Stimulated activated CD4-positive, alpha-beta T cell treated with anti-CD3 and anti-CD28 coated beads, Interleukin-4, amount 100 ng/mL, for 24 hours (primary cell): ENCODE measurements at places on chromosomes 7 and 10.
A peak's percentile ranks its signal among the peaks of the same experiment; 100 is the strongest.

DNA sequence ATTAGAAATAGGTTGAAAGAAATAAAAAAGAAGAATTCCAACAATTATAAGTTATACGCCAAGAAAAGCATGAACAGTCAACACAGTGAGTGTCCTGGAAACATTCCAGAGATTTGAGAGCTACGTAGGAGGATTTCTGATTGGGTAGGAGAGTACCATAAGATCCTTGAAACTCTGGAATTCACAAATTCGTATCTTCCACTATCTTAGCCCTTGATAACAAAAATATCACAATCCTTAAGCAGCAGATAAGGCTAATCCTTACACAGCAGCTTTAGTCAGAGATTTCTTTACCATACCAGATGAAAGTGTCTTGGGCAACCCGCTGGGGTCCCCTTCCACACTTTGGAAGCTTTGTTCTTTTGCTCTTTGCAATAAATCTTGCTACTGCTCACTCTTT, 8.2 kb downstream of the TPK1 start:
- DNase-seq, result no peak

GRCh38 chr7:130486114-130486953, 5.6 kb upstream of the MEST start:
- DNase-seq, result peak; percentile 57

GRCh38 chr7:128829391-128830166, 627 bp upstream of the FLNC start:
- no peak for DNase-seq

DNA sequence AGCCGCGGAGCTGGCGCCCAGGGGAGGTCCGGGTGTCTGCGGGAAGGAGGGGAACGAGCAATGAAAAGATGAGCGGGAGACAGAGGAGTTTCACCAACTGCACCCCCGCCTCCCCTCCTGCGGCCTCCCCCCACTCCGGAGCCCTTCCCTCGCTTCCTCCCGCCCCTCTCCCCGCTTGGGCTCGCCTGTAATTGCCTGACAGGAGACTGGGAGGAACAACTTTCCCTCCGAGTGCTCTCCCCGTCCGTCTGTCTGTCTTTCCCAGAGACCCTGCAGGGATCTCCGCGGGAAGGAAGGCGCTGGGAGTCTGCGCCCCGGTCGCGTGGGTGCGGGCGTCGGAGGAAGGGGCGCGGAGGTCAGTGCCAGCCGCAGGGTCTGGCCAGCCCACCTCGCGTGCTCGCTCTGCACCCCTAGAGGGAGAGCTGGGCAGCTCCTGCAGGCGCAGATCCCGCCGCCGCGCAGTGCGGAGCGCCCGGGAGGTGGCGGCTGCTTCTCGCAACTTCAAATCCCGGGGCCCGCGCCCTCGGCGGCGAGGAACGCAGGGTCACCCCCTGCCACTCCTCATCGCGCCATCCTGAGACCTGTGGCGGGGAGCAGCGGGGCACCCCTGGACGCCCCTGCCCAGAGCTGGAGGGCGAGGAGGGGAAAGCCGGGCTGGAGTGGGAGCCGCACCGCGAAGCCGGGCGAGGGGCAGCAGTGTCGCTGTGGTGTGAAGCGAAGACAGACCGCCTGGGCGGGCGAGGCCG, 511 bp upstream of the NRP1 start:
- DNase-seq, result peak; percentile 37

GRCh38 chr10:120205368-120206018, 251.5 kb upstream of the PLPP4 start:
- no peak for DNase-seq

- no peak for DNase-seq
These were observed 45.0 kb upstream of the DIP2C start for GRCh38 chr10:734481-734880.

DNA sequence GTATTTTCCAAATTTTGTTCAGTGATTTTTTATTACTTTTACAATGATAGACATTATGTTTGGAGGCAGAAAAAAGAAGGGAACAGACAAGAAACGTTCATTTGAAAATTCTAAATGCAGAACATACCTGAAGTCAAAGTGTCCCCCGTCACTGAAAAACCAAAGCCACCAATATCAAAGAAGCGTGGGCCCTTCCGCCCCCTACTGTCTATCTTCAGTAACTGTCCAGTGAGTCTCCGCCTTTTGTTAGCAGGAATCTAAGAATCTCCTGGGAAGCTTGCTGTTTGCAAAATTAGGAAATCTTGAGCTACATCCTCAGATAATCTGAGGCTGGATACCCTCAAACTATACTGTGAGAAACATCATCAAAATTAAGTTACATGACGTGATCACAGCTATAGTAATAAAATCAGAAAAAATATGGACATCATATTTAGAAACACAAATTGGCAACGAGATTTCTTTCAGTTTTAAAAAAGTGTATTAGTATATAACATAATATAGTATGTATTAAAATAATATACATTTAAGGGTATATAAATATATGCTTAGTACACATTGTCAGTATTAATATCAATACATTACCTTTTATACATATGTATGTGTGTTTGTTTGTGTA, 169.3 kb upstream of the AKR1E2 start:
- DNase-seq, result peak; percentile 56

GRCh38 chr10:3402187-3402751, 229.7 kb upstream of the PITRM1 start:
- no peak for DNase-seq

- no peak for DNase-seq
These were observed 13.7 kb downstream of the TLL2 start for GRCh38 chr10:96500050-96500449.

DNA sequence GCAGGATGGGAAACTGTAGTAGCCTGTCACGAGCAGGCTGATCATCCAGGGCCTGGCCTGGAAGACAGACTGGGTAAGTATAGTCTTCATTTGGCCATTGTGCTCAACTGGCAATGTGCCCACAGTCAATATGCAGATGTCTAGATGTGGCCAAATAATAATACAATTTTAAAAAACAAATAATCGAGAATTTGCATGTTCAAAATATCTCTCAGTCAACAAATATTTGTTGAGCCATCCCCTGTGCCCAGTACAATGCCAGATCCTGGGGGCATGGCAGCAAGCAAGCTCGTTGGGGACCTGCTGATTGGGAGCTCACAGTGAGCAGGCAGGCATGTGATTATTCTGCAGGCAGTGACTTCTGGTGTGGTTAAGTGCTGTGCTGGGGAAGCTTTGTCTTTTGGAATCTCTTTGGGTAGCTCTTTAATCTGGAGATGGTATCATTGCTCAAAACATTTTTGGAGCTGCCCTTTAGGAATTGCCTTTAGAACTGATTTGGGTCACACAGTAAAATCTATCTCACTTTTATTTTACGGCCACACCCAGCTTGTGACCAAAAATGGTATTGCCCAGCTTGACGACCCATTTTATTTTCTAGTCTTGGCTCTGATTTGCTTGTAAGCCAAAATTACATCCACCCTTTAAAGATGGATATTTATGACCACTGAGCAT, 92.2 kb downstream of the PLCE1 start:
- DNase-seq, result no peak

DNA sequence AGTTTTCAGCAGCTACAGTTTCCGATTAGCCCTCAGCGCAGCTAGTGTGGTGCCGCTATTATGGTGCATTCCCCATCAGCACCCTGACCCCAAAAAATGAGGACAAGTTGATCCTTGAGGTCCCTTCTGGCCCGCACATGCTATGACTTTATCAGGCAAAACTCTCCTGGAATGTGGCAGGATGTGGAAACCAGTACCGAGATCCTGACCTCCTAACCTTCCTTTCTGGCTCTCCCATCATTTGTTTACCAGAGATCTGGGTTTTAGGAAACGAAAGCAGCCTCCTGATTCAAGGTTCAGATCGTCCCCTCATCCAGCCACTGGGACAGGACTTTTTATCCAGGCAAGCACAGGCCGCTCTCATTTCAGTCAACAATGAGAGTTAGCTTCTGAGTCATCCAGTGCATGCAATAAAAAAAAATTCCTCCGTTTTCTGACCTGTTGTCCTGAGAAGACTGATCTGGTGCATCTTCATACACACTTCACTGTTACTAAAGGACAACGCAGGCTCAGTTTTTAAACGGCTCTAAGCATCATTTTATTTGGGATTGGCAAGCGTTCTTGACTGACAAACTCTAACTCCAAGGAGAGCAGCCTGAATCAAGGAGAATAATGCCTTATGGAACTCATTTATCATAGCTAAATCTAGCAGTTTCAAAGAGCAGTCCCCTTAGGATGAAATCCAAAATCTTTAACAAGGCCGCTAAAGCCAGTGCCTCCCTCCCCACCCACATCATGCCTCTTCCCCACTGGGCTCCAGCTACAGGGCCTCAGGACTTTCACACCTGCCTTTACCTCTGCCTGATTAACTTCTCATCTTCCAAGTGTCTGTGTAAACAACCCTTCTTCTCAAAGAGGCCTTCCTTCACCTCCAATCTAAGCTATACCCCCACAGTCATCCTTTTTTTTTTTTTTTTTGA, 17.1 kb downstream of the PDLIM1 start:
- DNase-seq, result no peak

DNA sequence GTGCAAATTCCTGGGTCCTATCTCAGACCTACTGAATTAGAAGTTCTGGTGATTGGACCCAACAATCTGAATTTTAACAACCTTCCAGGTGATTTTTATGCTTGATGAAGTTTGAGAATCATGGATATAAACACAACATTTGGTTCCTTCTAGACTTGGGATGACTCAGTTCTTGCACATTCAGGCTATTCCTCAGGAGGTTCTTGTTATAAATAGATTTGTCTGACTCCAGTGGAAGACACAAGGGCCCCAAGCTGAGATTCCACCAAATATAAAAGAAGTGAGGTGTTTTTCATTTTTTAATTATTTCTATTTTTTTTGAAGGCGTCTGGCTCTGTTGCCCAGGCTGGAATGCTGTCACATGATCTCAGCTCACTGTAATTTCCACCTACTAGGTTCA, 9.4 kb upstream of the TAS2R16 start:
- DNase-seq, result no peak

DNA sequence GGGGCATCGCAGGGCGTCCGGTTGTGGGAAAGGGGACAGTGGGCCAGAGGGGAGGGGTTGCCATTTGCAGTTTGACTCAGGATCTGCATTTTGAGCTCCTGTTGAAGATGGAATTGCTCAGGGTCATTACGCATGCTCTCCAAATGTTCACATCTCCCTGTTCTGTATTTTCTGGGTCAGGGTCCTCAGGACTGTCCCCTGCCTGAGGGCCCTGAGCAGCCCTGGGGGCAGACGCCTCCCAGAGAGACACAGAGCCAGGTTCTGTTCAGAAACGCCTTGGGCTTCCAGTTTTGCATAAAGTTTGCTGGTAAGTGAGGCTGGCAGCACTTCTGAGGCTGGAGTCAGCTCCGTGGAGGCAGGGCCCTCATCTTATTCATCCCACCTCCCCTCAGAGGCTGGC, 34.1 kb upstream of the NUB1 start:
- no peak for DNase-seq

DNA sequence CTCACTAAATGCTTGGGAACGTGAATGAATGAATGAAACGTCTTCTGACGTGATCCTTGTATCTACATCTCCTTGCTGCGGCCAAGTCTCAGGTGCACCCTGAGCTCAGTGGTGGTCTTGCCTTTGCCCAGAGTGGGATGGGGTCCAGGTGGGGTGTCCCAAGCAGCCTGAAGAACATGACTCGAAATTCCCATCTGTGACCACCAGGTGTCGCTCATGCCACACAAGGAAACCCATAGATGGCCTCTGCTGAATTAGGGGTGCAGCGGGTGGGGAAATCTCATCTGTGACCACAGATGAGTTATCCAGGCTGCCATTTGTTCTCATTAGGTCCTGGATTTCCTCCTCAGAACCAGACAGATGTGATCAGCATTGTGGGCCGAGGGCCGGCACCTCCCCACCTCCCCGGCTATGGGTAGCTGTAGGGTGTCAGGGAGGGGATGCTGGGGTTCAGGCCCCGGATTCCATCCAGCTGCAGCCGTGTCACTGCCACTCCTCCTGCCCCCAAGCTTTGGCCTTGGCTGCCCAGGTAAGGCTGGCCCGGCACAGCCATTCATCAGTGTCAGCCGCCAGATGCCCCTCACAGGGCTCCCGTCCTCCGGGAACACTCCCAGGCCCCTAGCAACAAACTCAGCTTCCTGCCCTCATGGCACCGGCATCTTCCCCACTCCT, 21.0 kb upstream of the GNA12 start:
- DNase-seq, result peak; percentile 81

DNA sequence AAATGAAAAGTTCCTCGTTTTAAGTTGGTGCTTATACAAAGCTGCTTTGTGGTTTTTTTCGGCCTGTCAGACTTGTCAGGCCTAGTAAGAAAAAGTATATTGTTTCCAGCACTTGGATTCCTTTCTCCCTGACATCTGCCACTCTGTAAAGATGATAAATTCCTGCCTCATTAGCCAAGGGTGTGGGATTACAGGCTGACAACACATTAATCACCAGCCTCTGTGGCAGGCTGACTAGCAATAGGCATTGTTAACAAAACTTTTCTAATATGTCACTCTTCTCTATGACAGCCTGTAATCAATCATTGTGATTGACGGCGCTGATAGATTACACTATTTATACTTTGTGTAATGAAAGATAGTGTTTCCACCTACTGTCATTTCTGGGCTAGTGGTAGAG, 682.5 kb downstream of the LRMDA start:
- no peak for DNase-seq

DNA sequence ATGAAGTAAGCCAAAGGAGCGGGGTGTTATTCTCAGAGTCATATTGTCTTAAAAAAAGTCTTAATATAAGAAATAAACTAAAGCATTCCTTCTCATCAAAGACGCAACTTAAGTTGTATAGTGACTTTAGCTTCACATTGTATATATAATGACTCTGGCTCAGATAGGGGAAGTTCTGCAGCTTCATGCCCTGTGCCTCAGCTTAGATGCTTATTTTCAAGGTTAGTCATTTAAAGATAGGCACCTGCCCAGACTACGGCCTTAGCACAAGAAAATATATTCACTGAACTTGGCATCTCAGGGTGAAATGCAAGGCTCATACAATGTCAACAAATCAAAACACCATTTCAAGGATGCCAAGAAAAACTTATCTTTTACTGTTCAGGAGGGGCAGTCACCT, 52.8 kb upstream of the DNAJB12 start:
- DNase-seq, result no peak

GRCh38 chr10:101934686-101935305, 91.2 kb upstream of the KCNIP2 start:
- no peak for DNase-seq

DNA sequence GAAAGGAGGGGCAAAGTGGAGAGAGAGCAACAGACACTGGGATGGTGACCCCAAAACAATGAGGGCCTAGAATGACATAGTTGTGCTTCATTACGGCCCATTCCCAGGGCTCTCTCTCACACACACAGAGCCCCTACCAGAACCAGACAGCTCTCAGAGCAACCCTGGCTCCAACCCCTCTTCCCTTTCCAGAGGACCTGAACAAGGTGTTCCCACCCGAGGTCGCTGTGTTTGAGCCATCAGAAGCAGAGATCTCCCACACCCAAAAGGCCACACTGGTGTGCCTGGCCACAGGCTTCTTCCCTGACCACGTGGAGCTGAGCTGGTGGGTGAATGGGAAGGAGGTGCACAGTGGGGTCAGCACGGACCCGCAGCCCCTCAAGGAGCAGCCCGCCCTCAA, 20.7 kb downstream of the PRSS2 start:
- DNase-seq, result no peak

GRCh38 chr10:74394416-74394969, 243.5 kb downstream of the ADK start:
- DNase-seq, result no peak

- peak; percentile 43 for DNase-seq
These were observed 3.1 kb downstream of the HERPUD2 start for GRCh38 chr7:35691827-35692307.
